ENCODE measurements at places on chromosomes 2 and 18.
A peak's percentile ranks its signal among the peaks of the same experiment; 100 is the strongest.

- no peak for DNase-seq
These were observed 9.7 kb downstream of the E2F6 start for GRCh38 chr2:11456251-11456650.

- no peak for DNase-seq
These were observed 433 bp downstream of the SH3RF3 start for GRCh38 chr2:109129356-109129920.

GRCh38 chr2:64104933-64105332 is 39.3 kb downstream of the PELI1 start:
- DNase-seq, result no peak

- DNase-seq, result no peak
These were observed 67.3 kb downstream of the SMIM21 start for GRCh38 chr18:75360215-75360614.

- DNase-seq, result no peak
These were observed 1624.2 kb upstream of the TMEFF2 start for GRCh38 chr2:193818801-193819499.

- no peak for DNase-seq
These were observed 128.3 kb downstream of the AFF3 start for GRCh38 chr2:100013892-100014677.

DNA sequence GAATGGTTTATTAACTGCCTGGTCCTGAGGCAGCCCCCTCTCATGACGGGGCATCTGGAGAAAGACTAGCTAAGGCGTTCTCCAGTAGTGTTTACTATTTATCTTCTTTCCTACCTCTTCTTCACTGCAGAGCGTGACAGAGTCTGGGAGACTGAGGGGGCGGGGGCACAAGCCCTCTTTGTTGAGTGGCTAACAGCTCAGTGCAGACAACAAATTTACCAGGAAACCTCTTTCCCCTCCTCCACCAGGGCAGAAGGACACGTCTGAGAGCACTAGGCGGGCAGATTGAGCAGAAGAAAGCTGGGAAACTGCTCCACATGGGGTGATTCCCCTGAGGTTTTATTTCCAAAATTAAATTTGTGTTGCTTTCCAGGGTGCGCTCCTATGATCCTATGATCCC is 322.1 kb downstream of the CNTNAP5 start:
- no peak for DNase-seq

DNA sequence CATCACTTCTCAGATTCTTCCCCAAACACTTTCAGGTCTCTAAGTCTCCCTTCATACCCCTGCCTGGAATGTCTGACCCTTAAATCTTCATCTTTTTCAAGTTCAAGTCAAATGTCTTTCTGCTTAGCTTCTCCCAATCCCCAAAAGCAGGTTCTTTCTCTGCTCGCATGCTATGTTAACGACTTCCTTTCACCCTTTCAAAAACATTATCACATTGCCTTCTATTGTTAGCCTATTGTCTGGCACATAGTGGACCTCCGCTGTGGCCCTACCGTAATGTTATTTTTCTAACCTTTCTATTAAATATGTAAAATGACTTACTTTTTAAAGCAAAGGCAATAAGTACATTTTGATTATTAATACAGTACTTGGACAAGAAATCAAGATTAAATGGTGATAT is 2.2 kb downstream of the CDKL4 start:
- no peak for DNase-seq

GRCh38 chr2:202762556-202762955 is 109.0 kb downstream of the ICA1L start:
- no peak for DNase-seq

DNA sequence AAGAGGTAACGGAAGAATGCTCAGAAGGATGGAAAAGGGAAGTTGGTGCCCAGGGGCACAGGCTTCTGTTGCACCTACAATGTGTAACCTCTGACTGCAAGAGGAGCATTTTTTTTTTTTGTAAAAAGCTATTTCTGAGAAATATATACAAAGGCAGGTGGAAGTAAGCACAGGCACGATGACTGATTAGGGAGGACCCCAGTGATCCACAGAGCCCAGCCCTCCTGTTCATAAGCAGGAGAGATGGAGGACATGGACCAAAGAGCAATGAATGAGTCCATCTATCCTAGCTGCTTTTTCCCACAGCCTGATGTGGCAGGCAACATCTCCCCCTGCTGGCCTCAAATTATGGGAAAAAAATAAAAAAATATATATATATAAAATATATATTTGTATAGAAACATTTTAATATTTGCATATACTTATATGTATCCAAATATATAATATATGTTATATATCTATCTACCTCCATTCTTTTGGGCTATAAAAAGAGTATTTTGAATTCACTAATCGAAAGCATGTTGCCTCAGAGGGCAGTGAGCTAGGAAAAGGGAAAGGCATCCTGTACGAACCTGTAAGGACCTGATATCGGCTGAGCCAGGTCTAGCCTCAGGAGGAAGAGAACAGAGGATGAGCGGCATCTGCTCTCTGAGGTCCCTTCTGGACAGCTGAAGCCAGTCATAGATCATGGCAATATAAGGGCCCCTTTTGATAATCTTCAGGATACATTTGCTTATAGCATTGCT is 166.0 kb upstream of the STK17B start:
- DNase-seq, result no peak

- DNase-seq, result no peak
These were observed 182.0 kb downstream of the TCF4 start for GRCh38 chr18:55405893-55406406.

- no peak for DNase-seq
These were observed 45.0 kb upstream of the EML4 start for GRCh38 chr2:42124011-42124785.

- DNase-seq, result no peak
These were observed 126.7 kb downstream of the NDUFA10 start for GRCh38 chr2:239898292-239898925.

DNA sequence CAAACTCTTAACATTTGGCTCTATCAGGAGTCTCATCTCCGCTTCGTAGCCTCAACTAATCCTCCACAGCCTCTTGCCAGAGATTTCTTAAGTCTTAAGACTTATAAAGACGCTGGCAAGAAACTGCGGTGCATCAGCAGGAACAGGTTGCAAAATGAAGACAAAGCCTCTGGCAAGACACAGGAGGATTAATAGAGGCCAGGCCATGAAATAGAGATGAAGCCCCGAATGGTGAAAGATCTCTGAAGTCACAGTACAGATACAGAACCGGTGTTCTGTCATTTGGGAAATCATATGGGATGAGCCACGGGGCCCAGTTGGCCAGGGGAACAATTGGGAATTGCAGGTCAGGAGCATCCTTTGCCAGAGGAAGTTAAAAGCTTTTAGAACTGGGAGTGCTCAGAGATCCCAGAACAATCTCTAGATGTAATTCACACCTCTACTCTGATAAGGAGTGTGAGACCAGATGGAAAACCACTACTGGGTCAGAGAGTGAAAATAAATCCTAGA is 190.9 kb upstream of the FOSL2 start:
- no peak for DNase-seq

DNA sequence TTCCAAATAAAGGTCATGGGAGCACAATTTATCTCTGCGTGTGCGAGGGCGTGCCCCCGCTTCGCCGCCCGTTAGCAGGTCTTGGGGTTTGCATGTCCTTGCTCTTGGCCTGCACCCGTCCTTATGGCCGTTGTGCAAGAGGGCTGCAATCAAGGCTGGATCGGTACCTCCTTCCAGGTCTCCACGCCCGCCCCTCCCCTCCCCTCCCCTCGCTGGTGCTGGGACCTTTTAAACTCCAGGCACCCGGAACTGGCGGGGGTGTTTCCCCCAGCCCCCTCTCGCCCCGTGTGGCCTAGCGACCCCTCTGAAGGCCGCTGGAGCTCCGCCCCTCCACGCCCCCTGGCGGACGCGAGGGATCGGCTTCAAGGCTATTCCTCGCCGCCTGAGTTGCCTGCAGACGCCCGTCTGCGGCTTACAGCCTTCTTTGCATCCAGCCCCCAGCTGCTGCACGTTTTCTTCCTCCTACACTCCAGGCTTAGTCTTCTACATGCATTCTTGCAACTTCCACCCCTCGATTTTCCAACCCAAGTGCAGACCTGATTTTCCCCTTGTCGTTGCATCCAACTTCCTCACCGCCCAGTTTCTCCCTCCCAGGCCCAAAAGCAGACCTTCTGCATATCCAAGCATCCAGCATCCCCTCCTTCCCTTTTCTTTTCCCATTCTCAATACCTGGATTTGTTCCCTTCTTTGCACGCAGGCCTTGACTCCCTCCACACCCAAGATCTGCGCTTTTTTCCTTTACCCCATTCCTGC is 577 bp downstream of the IDH1 start:
- peak; percentile 73 for DNase-seq

- no peak for DNase-seq
These were observed 101.5 kb downstream of the LDLRAD4 start for GRCh38 chr18:13320096-13320495.

GRCh38 chr2:45919711-45920111 is 268.2 kb downstream of the PRKCE start:
- no peak for DNase-seq

DNA sequence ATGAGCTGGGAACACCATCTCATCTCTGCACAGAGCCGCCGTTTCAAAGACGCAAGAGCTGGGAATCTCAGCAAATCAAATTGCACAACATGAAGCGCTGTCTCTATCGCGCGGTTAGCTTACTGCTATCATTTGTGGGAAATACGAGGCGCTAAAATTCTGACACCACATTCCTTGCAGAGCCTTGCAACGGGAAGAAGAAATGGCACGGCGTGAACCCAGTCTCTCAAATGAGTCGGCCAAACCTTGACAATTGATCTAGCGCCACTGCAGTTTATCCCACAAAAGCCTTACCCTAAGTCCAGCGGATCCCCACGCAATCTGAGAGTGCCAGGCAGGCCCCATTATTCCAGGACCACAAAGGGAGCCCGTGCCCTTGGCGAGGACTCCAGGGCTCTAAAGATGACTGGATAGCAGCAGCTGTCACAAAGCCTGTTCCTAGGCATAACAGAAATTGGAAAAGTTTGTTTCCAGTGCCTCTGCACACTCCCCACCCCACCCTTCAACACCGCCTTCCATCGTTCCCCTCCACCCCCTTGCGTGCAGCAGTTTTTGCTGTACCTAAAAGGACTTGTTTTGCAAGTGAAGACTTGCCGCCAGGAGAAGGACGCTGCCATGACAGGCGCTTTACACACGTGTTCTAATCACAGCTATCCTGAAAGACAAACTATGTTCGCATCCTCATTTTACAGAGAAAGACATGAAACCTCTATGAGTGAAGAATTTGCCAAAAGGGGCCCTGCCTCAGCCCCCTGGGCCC is 252.4 kb downstream of the EIPR1 start:
- DNase-seq, result no peak

DNA sequence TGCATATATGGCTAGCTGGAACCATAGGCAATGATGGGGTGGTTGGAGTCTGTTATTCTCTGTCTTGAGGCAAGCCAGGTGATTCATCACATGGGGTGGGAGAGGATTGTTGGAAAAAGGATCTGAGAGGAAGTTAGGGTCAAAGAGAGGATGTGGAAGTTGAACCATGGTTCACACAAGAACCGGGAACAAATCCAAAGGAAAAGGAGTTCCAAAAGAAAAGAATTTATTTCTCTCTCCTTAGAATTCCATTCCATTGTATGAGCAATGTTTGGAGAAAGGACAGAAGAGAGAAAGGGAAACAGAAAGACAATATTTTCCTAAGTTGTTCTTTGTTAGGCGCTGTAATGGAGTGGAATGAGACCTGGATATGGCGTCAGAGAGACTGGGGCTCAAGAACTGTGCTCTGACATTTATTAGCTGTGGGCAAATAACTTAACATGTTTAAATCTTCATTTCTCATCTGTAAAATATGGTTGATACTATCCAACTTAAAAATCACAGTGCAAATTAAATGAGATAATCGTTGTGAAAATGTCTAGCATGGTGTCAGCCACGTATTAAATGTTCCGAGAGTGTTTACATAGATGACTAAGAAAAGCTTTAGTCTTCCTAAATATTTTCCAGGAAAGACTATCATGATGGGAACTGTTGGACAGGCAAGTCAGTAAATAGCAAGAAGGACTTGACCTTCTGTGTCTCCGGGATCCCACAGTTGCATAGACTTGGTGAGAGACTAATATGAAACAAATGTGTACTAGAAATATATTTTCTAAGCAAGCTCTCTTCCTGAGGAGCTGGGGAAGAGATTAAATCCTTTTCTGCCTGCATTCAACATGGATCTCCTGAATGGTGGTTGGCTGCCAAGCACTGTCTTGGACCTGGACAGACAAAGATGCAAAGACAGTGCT is 71.4 kb downstream of the TRIB2 start:
- DNase-seq, result no peak

DNA sequence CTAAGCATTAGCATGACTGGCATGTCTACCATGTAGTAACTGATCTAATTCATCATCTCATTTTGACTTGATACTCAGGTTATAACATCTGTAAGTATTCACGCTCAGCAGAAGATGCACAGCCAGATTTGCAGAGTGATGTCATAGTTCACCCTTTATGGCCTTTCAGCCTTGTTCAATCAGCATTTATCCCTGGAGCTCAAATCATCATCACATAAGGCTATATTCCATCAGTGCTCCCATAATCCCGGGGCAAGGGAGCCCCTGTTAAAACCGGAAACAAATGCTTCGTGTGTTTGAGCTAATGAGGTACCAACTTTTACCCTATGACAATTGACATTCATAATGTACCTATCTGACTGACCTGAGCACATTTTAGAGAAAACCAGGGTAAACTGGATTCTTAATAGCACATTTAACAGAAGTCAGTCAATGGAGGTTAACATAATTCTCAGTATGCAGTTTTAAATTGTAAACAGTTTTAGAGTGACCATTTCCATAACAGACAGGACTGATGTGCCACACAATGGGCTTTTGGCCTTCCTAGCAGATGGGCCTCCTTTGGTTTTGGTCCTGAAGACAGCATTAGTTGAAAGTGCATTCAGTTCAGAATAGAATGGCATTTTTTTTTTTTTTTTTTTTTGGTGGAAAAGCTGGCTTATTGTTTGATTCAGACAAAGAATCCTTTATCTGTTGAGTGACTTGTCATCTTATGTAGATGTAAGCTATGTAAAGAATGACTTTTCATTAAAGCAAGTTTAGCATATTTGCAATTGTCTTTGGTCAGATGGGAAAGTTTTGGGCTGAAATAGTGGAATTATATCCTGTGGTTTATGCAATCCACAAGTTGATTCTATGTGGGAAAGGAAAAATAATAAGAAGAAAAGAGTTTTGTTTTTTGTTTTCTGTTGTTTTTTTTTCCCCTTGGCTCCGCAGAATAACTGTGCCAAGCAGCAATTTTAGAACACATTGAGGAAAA is 866.0 kb upstream of the ACVR2A start:
- DNase-seq, result no peak

- no peak for DNase-seq
These were observed 151.5 kb upstream of the DNMT3A start for GRCh38 chr2:25493207-25493606.

- no peak for DNase-seq
These were observed 4.4 kb upstream of the SPRED2 start for GRCh38 chr2:65436824-65437221.

DNA sequence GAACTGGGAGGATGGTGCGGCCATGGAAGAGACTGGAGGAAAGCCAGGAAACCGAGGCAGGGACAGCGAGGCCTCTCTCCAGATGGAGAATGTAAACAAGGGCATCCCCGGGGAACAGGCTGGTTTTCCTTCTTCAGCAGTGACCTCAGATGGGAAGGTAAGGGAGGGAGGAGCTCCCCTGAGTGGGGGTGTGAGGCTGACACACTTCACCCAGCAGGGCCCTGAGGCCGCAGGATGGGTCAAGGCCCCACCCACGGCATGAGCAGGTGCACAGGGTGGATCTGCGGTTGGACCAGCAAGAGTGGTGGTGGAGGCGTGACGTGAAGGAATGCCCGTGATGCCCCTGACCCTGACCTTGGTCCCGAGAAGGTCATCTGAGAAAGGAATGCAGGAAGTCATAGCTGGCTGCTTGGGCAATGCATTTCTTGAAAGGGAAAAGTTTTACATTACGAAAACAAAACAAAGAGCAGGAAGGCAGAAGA is 48.1 kb downstream of the ADCY3 start:
- no peak for DNase-seq
